Colonic mucosa (tissue), 4 donors: ENCODE measurements at places on chromosomes 12 and 14. TPM values are rescaled to one million over a fixed set of nuclear protein-coding genes. Genes with fewer than 3 reads are reported as not detected.

APOF gene
- total RNA-seq: not detected

TDRD9 gene
- 1.1 TPM for total RNA-seq

FAM90A1 gene
- 0.42 TPM for total RNA-seq

DNA sequence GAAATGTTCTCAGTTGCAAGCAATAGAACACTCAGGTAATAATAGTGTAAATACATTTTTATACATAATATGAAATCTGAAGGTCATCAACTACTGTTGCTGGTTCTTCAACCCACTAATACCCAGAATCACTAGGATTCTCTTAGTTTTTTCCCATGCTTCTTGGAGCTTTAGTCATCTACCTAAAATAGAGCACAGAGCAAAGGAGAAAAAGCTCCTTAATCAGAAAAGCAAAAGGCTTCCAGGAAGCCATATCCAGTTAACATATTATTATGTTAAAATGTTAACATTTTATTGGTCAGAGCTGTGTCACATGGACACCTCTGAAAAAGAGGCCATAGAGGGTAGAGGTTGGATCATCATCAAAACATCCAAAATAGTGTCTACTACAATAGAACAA lies 57.0 kb downstream of the CCER1 start:
- no peak for DNase-seq

GRCh38 chr12:46452776-46453175 lies 80.2 kb upstream of the SLC38A2 start:
- no peak for DNase-seq

- DNase-seq: no peak
These were observed 213.2 kb upstream of the PRICKLE1 start for GRCh38 chr12:42802785-42803189.
